ENCODE measurements at places on chromosomes 2 and 18.
A peak's percentile ranks its signal among the peaks of the same experiment; 100 is the strongest.

- no peak for DNase-seq
Observed at GRCh38 chr2:42792087-42792582, 248 bp downstream of the HAAO start.

GRCh38 chr2:72040629-72041571, 106.8 kb downstream of the CYP26B1 start:
- DNase-seq = no peak

- DNase-seq = no peak
Observed at GRCh38 chr18:40018266-40018665, 1936.8 kb upstream of the PIK3C3 start.

GRCh38 chr2:95025406-95026319, at the start of gene MAL:
Gene MAL (plus strand): TSS chr2:95025708. CDS start chr2:95025793, 85 bp downstream.
- peak; percentile 83 for DNase-seq

DNA sequence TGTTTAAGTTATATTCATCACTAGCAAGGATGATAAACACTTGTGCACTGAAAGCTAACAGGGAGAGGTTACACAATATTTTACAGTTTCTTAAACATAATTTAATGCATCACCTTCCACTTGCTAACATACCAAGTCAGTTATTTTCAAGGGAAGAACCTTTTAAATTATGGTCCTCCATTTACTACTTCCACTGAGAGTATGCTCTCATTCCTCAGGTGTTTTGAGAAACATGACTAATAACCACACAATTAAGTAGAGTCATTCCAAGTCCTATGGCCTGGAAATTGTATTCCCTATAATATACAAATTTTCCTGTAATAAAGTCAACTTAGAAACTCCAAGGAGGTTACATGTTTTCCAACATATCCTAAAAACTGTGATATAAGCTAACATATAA, 152.3 kb upstream of the STON1 start:
- DNase-seq = no peak

GRCh38 chr2:46075848-46076247, 221.4 kb upstream of the EPAS1 start:
- DNase-seq = no peak

DNA sequence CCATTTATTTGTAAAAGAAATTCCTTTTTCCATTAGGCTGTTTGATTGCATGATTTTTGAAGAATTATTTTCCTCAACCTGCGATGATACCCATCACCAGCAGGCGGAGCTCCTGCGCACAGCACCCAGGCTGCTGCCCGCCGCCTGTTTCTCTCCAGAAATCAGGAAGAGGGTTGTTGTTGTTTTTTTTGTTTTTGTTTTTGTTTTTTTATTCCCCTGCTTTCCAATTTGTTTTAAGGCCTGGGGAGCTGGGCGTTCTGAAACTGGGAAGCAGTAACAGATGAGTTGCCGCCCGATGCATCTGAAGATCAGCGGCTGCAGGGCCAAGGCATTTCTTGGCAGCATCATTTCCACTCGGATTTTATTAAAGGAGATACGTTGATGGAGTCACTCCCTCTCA, 132.1 kb downstream of the MBP start:
- DNase-seq = no peak

DNA sequence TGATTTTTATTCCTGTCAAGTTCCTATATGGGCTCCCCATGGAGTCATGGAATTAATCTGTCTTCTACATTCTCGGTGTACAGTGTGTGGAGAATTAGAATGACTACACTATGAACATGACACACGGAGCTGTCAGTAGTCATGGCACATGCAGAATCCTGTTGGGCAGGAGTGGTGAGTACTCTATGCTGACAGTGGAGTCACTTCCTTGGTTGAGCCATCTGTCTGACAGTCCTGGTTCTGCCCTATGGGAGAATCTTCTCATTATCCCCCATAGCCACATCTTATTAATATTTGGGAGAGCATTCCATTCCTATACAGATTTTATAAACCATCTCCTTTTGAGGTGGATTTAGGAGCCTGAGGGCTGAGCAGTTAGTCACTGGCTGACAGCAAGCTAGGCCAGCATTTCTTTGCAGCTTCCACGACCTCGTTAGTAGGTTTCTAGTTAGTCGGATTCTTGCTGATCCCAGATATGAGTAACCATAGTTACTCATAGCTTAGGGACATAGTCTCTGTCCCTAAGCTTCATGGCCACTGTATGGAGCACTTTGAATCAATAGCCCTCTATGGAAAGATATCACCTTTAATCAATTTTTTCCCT, 90.6 kb downstream of the MDH1 start:
- DNase-seq = no peak

DNA sequence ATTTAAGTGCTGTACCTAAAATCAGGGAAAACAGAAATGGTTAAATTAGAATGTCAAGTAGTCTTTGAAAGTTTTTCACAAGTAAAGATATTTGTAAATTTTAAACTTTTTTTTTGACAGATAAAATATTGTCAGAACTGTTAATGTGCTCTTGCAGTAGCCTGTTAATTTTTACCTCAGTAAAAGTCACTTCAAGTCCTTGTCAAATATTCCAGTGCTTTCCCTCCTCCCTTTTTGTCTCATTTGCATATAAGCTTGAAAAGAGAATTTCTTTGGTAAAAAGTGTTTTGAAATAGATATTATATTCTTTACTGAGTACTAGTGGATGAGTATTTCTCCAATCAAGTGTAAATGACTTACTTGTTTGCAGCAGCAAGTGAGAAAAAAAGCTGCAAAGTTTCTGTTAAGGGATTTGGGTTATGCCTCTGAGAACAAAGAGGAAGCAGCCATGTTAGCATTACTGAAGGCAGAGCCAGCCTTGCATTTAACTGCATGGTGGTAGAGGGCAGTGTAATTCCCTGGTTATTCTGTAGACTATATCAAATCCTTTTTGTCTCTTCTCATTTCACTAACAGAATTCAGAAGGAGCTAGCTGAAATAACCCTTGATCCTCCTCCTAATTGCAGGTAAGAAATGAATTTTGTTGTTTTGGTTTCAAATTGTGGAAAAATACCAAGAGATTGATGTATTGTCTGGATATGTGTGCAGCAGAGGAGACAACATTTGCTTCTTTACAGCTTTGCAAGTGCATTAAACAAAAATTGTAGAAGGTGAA, 3.2 kb downstream of the UBE2E3 start:
- DNase-seq = peak; percentile 68

GRCh38 chr18:21389283-21389682, 147.3 kb downstream of the GREB1L start:
- DNase-seq = no peak

DNA sequence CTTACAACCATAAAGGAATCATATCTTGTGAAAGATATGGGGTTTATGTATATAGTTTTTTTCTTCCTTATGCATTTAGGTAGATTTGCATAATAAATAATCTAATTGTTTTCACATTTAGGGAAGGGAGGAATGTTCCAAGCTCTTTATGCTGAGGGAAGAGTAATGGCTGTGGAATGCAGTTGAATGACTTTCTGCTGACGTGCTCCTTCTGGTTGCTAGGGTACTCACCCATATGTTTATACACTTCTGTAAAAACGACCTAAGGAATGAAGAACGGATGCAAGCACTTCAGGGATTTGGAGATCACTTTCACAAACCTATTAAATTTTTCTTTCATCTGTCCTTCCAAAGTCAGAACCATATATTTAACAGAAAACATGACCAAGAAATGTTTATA, 29.2 kb upstream of the PPP4R1 start:
- DNase-seq = no peak

DNA sequence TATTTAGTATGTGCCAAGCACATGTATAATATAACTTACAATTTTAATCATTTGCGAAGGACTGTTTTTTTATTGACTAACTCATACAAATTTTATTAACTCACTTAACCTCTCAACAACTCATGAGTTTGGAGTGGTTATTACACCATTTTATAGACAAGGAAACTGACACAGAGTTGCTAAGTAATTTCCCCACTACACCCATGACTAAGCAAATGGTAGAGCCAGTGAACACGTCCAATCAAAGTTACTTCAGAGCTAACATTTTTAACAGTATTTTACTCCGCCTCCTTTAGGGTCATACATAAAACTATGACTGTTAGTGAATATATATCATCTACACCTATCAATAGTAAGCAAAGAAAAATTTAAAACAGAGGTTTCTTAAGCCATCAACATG, 556.7 kb upstream of the FSIP2 start:
- no peak for DNase-seq

DNA sequence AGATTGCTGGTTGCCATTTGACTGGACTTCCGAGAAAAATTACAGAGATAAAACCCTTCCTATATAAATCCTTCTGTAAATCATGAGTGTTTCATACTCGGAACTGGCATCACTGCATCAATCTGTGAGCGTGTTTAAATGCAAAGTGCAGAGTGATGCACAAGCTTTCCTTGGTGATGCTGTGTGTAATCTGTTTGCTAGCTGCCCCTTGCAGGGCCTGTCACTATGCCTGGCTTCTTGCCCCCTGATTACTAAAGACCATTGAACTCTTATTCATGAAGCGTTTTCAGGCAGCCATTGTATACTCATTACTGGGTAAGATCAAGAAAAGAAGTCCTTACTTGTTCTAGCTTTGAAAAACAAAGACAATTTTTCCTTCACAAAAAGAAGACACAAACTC, 266.9 kb upstream of the FANCL start:
- peak; percentile 72 for DNase-seq

GRCh38 chr2:12817870-12818269, 101.1 kb downstream of the TRIB2 start:
- DNase-seq = no peak

- DNase-seq = no peak
Observed at GRCh38 chr2:26847307-26847654, 651 bp upstream of the DPYSL5 start.

- DNase-seq = no peak
Observed at GRCh38 chr2:212424082-212424481, 114.5 kb downstream of the ERBB4 start.

All from putamen (tissue), 1 donor.